Stimulated activated CD4-positive, alpha-beta T cell treated with anti-CD3 and anti-CD28 coated beads, Interleukin-1b, Interleukin-23, amount 100 ng/mL, for 1 hour (primary cell): ENCODE measurements at places on chromosomes 7 and 10.

DNA sequence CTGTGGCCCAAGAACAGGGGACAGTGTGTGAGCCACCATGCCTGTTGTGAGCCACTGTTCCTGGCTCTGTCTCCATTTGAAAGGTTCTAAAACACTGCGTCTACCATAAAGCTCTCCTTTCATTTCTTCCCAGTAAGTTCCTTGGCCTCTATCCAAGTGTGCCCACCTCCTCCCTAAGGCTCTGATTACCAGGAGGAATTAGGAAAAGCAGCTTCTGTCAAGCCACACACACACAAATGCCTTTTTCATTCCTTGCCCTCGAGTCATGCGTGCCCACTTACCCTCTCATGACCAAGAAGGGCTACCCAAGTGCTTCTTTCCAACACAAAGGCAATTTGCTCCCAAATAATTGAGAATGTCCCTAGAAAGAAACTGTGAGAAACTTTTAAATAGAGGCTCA lies 70.8 kb upstream of the PARD3 start:
- DNase-seq: no peak

- DNase-seq: no peak
Observed at GRCh38 chr7:117251687-117252086, 71.2 kb downstream of the WNT2 start.

GRCh38 chr7:1210321-1210978 lies 22.2 kb upstream of the UNCX start:
- no peak for DNase-seq

- DNase-seq: no peak
Observed at GRCh38 chr7:130875-131780, 61.2 kb upstream of the FAM20C start.
